ENCODE measurements at places on chromosomes 3 and 15.

- peak; percentile 86 for DNase-seq
Observed at GRCh38 chr3:146974001-146974400, 368.9 kb upstream of the PLSCR5 start.

DNA sequence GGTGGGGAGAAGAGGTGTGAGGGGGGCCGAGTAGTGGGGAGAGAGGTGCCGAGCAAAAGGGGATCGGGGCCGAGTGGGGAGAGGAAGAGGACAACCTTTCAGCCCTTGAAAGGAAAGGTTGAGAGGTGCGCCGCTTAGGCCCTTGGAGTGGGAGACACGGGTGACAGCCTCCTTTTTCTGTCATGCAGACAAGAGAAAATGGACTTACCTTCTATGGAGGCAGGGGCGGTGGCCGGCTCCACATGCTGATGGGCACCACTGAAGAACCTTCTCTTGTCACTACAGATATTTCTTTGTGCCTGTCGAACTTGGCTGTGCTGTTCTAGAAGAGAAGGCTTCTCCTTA, 421 bp downstream of the KLHL18 start:
- peak; percentile 49 for DNase-seq

GRCh38 chr15:63363292-63363691, 18.4 kb downstream of the CA12 start:
- DNase-seq: no peak

GRCh38 chr3:32952369-32953077, 1.1 kb downstream of the CCR4 start:
- DNase-seq: no peak

- no peak for DNase-seq
Observed at GRCh38 chr3:194849166-194849875, 163.6 kb downstream of the FAM43A start.

- DNase-seq: no peak
Observed at GRCh38 chr3:65548848-65549625, 489.7 kb downstream of the MAGI1 start.

- no peak for DNase-seq
Observed at GRCh38 chr15:62509395-62509958, 344.4 kb upstream of the C2CD4B start.

All from NCI-H82 (cell line).